Cortex of kidney (tissue), 1 donor: ENCODE measurements at places on chromosomes 5 and 9.

GRCh38 chr9:134648701-134649530 is 7.3 kb downstream of the COL5A1 start:
- DNase-seq = no peak

GRCh38 chr9:25260046-25260445 is 418.2 kb downstream of the TUSC1 start:
- DNase-seq = no peak

DNA sequence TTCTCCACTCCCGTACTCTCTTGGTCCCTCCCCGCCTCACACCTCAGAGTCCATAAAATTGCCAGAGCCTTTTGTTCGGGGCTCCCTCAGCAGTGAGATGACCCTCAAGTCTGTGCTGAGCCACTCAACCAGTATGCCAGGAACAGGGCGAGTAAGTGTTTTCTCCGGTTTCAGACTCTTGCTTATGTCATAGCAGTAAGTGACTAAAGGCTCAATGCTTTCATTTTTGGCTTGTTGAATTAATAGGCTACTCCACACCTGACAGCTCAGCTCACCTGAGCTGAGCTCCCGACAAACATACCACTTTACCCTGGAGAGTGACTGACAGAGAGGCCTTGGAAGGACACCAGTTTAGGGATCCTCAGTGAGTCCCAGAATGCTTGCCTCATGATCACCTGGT is 30.5 kb downstream of the PCSK1 start:
- DNase-seq = no peak

- no peak for DNase-seq
Observed at GRCh38 chr5:11174591-11174990, 413.6 kb upstream of the DAP start.

DNA sequence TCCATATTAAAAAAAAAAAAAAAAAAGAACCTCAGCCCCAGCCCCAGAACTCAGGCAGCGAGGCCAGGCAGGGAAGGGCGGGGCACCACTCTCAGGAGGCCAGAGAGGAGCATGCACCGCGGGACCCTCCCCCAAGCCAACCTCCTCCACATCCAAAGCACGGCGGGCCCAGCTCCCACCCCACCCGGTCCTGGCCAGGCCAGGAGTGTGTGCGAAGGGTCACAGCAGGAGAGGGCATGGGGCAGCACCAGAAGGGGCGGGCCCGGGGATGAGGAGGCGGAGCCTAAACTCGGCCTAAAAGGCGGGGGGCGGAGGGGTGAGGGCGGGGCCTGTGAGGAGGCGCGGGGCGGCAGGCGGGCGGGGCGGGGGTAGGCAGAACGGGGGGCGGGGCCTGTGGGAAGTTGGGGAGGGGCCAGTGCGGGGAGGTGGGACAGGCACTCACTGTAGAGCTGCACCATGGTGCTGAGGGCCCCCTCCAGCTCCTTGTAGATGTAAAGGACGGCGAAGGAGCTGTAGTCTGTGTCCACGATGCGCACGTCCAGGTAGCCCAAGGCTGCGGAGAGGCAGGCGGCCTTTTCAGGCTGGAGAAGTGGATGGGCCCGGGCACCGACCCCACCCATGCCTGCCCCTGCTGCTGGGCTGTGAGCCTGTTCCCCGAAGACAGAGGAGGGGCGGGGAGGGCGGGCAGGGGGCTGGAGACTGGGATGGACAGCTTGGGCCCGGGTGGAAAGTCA is 1.2 kb downstream of the LCN15 start:
- no peak for DNase-seq

DNA sequence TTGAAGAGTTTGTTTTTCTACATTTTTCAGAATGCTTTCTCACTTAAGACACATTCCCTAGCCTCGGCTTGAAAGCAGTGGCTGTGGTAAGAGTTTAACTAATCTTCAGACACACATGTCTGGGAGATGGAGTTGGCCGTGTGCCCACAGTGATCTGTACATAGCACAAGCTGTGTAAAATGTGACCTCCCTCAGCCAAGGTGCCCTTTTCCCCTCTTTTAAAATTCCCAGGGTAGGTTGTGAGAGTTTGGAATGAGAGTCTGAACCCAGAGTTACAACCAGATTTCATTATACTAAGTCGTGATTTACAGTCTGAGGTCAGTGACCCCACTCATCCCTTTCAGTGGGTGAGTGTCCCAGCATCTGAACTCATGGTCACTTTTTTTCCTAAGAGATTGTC is 230.4 kb downstream of the DOCK8 start:
- no peak for DNase-seq

DNA sequence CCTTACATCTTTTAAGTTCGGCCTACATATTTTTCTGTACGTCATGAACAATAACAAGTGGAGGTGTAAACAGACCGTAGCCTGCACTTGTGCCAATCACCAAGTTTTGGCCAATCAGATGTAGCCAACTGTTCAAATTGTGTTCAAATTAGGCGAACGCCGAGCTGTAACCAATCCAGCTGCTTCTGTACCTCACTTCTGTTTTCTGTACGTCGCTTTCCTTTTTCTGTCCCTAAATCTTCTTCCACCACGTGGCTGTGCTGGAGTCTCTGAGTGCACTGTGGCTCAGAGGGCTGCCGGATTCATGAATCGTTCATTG is 26.4 kb downstream of the TRIM14 start:
- no peak for DNase-seq

DNA sequence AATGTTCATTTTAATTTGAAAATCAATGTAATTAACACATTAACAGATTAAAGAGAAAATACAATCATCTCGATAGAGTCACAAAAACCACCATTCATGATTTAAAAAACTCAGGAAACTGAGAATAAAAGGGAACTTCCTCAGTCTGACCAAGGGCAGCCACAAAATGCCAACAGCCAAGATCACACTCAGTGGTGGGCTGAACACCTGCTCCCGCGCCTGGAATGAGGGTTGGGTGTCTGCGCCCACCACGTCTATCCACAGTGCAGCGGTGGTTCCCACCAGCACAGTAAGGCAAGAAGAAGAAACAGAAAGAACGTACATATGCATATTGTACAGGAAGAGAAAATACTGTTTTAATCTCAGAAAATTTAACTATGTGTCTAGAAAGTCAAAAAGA is 11.7 kb upstream of the NSMF start:
- no peak for DNase-seq

DNA sequence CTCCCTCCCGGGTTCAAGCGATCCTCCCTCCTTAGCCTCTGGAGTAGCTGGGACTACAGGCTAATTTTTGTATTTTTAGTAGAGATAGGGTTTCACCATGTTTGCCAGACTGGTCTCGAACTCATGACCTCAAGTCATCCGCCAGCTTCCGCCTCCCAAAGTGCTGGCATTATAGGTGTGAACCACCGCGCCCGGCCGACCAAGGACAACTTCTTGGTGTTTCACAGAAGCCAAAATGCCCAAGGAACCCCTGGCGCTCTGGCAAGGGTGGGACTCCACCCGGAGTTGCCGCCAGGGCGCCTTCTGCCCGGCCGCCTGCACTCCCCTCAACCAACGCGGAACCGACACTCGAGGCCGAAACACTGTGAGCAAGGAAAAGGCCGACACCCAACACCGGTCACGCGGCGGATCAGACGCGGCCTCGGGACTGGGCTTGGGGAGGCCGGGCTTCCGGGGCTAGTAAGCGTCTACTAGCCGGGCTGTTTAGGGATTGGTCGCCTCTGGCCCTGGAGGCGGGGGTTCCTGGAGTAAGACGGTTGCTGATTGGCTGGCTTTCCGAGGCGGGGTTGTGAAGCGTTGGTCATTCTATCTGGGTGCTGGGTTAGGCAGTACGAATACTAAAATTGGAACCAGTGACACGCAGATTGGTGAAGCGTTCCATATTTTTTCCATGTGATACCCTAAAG is 7.7 kb upstream of the CFAP157 start:
- DNase-seq = no peak

- DNase-seq = no peak
Observed at GRCh38 chr9:124041817-124042116, 30.2 kb downstream of the LHX2 start.

DNA sequence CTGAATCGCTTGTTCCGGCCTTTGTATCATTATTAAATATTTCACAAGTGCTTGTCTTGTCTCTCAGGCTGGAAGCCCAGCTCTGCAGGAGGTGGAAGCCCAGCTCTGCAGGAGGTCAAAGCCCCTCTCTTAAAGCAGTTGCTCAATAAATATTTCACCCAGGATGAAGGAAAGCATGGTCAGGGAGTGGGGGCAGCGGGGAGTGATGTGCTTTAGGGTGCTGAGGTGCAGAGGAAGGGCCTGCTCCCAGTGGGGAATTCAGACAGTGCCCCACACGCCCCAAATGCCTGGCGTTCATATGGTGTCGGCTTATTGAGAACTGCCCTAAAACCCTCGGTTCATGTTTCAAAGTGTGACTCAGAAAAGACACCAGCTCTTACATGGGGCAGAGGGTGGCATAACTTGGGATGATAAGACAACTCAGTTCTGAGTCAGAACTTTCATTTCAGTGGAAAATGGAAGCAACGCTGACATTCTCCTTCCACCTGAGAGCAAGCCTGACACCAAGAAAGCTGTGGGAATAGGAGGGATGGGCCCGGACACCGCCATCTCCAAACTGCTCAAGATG is 114.3 kb upstream of the DAP start:
- DNase-seq = no peak

- DNase-seq = no peak
Observed at GRCh38 chr9:19173598-19174125, 46.4 kb upstream of the PLIN2 start.

DNA sequence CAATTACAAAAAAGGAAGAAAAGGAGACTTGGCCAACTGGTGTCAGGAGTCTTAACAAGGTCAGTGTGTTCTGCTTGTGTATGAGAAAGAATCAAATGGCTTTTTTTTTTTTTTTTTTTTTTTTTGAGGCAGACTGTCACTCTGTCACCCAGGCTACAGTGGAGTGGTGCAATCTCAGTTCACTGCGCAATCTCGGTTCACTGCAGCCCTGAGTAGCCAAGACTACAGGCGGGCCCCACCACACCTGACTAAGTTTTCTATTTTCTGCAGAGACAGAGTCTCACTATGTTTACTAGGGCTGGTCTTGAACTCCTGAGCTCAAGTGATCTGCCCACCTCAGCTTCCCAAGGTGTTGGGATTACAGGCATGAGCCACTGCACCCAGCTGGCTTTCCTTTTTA is 3.1 kb upstream of the IL7R start:
- DNase-seq = no peak

DNA sequence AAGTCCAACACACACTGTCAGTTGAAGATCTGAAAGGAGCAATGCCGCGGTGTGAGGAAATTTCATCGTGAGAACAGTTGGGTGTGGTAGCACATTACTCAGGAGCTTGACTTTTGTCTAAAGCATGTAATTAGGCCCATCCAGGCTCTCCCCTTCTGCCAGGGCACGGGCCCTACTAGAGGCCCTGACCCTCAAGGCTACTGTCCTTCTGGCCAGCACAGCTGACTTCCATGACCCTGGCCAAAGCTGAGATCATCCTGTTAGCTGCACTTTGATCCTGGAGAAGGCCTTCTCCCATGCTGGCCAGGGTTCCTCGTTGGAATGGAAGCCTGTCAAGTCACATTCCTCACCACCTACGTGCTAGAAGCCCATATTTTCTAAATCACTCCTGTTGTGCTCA is 77.8 kb upstream of the SLC1A3 start:
- no peak for DNase-seq

- no peak for DNase-seq
Observed at GRCh38 chr5:141560151-141560550, 58.6 kb downstream of the DIAPH1 start.

DNA sequence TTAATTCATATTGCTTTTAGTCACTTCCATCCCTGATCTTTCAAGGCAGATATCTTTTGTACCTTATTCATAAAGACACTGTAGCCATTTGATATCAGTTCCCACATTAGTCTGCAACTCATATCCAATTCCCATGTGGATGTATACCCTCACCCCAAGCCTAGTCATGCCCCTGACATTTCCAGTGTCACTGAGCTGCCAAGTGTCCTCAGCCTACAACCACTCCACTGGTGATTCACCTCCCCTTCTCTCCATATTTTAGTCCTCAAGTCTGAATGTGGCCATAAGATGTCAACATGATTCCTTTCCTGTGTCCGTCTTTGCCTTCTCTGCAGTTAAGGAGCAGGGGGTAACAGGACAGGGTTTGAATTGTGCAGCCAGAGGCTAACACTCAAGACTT is 346.9 kb downstream of the RAB3C start:
- no peak for DNase-seq

DNA sequence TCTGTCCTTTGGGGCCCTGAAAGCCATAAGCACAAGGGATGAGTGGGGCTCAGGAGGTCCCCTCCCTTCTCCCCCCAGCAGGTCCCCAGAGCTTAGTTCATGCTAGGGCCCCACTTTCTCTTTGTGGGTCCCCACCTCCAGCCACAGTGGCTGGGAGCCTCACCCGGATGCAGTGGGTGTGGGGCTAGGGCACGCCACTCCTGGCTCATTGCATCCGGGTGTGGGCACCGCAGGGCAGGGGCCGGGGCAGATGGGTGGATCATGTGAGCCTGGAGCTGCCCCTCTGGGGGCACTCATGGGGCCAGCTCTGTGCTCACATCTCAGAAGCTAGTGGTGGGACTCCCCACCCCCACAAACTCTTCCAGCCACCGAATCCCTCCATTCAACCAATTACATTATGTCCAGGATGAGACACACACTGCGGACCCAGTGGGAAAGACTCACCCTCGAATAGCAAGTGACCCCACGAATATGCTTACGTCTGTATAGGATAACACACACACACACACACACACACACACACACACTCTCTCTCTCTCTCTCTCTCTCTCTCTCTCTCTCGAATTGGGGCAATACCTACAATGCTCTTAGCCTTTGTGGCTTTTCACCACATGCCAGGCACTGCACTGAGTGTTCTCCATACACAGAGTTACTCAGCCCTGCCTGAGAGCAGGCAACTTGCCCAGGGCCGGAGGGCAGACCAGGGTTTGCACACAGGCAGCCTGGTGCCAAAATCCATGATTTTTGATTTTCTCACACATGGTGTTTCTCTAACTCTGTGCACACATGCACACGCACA is 16.8 kb upstream of the PHYKPL start:
- no peak for DNase-seq

GRCh38 chr9:89996116-89996515 is 391.3 kb downstream of the GADD45G start:
- DNase-seq = no peak

DNA sequence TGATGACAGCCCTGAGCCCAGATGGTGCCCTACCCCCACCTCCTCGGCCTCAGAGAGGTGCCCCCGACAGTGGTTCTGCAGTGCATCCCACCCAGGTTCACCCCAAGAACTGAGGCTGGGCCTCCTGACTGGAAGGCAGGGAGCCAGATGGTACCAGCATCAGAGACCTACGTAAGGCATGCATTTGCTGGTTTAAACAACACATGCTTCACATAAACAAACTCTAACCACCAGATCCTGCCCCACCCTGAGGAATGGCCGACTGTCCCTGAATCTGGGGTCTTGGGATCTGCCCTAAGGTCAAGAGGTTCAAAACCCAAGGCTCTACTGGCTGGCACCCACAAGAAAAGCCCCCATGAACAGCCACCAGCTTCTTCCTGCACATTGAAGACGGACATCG is 73.3 kb downstream of the SECISBP2 start:
- no peak for DNase-seq

GRCh38 chr5:97601651-97602050 is 418.6 kb upstream of the RIOK2 start:
- no peak for DNase-seq

DNA sequence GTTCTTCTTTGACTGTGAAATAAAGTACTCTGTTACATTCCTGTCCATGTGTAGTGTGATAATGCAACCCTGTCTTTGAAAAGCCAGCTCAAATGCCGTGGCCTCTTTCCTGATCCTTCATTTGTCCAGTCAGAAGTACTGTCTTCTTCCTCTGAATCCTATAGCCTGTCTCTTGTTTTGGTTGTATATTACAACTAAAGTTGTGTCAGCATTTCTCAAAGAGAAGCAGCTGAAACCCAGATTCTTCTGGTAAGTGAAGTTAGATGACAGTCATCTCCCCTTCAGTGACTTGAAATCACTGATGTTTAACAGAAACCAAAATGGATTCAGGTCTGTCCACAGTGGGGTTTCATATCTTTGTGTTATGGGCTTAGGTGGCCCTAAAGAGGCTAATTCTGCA is 196.2 kb downstream of the PCSK1 start:
- no peak for DNase-seq
